ENCODE measurements at places on chromosomes 6 and 20.

DNA sequence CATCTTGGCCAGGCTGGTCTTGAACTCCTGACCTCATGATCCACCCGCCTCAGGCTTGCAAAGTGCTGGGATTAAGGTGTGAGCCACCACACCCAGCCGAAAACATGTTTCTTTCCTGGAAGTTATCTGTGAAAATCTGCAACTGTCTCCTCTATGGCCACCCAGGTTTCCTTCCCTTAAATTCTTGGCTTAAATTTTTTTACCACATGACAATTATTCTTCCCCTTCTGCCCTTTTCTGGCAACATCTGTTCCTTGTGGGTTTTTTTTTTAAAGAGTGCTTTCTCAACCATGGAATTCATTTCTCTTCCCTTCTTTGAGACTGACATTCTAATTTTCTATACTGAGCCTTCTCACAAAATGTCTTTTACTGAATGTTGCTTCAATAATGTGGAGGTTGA is 59.6 kb downstream of the DOK5 start:
- no peak for DNase-seq

GRCh38 chr20:32354592-32355416 is 3.3 kb upstream of the ASXL1 start:
- peak; percentile 20 for DNase-seq

GRCh38 chr6:128410584-128410983 is 109.8 kb downstream of the PTPRK start:
- DNase-seq, result no peak

DNA sequence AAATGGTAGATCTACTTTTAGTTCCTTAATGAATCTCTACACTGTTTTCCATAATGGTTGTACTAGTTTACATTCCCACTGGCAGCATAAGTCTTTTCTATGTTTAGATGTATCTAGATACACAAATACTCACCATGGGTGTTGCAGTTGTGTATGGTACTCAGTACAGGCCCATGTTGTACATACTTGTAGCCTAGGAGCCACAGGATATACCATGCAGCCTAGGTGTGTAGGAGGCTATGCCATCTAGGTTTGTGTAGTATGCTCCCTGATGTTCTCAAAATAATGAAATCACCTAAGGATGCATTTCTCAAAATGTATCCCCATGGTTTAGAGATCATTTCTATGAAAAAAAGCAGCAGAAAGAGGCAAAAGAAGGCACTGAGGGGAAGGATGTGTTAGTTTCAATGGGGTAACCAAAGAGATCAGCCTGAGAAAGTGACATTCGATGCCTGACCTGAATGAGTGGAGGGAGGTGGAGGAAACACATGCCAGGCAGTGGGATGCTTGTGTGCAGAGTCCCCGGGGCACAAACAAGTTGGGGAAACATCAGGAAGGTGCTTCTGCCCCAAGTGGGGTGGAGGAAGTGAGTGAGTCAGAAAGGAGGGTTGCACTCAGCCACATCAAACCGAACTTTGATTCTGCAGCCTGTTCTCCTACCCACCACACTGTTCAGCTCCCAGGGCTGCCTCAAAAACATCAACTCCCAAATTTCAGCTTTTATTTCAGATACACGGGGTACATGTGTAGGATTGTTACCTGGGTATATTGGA is 191.2 kb downstream of the ZNF217 start:
- DNase-seq, result no peak

DNA sequence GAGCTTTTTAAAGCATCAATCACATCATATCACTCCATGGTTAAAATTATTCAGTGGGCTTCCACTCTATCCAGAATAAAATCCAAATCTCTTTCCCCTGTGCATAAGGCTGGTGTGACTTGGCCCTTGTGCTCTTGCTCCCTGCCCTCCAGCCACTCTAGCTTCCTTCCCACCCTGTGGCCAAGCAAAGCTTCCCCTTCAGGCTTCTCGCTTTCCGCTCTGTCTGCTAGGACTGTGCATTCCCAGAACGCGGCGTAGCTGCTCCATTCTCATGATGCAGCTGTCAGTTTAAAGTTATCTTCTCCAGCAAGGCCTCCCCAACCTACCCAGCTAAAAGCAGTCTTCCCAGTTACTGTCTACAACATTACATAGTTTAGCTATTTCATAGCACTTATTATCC is 19.4 kb upstream of the KCNK16 start:
- DNase-seq, result no peak

GRCh38 chr20:53708129-53708968 is 114.7 kb upstream of the ZNF217 start:
- peak; percentile 26 for DNase-seq

DNA sequence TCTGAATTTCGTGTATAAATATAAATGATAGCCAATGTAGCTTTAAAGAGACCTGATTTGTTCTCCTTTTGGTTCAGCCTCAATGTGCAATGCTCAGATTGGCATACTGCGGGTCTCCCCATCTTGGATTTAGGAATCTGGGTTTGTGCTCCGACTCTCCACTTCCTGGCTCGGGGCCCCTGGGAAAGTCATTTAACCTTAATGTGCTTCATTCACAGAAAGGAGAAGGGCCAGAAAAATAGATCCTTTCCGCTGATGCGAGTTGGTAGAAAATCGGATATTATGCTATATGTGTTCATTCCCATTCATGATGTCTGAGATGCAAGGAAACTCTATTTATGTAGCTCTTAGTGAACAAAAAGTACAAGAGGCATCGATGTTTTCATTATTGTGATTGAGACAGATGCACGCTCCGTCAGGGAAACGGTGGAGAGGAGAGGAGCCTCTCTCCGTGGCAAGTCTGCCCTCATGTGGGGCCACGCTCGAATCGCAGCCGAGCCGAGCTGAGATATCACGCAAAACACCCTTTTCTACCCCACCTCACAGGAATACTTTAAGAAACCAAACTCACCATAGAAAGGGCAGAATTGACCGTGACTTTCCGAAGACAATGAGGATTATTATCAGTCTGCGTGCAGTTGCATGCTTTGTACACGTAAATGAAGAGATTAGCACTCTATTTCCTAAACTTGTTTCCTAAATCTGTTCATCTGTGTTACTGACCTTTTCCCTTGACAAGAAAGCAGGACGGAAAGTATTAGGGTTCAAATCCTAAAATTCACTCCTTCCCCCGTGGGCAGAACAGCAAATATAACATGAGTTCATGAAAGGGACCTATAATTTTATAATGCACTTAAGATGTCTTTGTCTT is 136.6 kb downstream of the COL9A1 start:
- DNase-seq, result no peak

DNA sequence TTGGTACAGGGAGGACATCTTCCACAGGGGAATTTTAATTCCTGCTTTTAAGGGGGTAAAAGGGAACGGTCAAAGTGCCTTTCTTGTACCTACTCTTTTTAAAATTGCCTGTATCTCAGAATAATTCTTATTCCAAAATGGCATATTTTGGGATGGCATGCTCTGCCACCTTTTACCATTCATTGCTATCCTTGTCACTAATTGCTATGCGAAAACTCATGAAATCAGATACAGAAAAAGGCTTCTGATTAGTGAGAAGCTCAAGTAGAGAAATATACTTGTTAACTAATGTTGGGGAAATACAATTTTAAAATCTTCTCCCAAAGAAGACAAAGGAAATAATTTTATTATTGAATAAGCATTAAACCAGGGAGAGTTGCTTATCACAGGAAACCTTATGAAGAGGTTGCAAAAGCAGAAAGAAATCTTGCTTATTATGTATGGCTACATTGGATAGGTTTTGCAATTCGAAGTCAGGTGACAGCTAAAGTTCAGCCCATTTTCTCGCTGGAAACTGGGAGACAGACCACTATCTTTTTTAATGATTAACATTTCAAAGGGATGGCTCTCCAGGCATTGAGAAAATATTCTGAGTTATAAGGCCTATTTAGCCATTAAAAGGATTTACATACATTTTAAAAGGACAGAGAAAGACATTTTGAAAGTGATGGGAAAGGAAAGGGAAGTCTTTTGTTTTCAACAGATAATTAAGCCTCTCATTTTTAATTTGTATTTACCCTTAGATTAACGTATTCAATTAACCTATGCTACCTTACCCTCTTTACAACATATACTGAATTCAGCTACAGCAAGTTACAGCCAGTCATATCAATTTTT is 110.3 kb upstream of the PRSS16 start:
- DNase-seq, result no peak

DNA sequence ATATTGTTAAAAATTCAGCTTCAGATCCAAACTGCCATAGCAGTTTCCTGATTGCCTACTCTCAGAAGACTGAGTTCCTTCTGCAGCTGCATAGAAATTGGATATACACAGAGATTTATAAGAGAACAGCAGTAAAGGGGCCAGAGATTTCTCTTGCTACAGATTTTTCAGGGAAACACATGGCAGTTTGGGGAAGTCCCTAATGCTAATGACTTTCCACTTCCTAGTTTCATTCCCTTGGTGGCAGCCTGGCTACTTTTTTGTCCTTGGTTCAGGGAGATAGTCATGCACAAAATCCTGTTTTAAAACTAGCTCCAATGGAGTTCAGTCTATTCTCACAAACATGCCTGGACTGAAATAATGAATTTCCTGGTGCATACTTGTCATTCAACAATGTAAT is 125.3 kb upstream of the PLCB4 start:
- DNase-seq, result no peak

GRCh38 chr6:2745246-2745645 is 5.5 kb downstream of the MYLK4 start:
- no peak for DNase-seq

DNA sequence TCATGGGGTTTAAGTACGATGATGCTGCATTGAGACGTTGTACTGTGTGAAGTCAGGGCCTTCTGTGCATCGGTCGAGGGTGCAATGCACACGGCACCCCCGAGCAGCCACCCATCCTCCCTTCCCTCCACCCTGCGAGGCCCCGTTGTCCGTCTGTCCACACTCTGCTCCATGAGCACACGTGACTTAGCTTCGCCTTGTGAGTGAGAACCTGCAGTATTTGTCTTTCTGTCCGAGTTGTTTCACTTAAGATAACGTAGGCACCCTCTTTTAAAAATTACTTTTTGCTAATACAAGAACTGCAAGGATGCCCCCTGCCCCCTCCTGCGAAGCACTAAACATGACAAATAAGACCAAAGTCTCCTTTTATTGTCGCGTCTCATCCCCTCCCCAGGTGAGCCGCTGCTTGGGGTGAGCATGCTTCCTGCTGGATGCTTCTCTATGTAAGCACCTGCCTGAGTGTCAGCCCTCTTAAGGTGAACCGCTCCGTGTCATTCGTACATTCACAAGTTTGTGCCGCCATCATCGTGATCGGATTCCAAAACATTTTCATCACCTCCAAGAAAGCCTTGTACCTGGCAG is 3.6 kb upstream of the RBBP8NL start:
- DNase-seq, result no peak

GRCh38 chr6:142568857-142569597 is 267.2 kb downstream of the ADGRG6 start:
- no peak for DNase-seq

DNA sequence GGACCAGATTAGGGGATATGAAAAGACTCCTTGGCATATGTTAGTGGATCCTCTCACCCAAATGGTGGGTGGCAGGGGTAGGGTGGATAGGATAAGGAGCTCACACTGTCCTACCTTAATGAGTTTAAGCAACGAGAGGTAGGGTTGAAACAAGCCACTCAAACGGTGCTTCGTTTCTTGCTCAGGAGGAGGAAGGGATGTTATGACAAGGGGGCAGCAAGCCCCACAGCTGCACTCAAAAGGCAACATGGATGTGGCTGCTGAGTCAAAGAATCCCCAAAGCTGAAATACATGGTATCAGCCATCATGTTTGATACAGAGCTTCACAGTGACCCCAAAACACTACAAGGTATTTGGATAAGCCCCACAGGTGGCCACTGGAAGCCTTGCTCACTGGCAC is 8.4 kb upstream of the IDH3B start:
- DNase-seq, result no peak

DNA sequence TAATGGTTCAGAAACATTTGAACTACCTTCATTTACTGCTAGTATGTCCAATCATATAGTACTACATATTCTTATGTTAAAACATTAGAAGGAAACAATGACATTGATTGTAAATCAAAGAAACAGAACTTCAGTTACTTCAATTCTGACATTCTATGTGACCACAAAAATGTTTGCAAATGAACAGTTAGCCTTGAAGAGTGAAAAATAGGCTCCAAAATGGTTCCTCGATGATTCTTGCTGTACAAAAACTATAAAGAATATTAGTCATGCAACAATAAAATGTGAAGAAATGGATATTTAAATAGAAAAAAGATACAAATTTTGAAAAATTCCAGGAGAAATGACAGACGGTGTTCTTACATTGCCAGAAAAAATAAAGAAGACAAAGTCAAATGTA is 686.9 kb downstream of the BCKDHB start:
- no peak for DNase-seq

- DNase-seq, result no peak
Measured at GRCh38 chr20:23289249-23289648, 61.3 kb upstream of the NXT1 start.

DNA sequence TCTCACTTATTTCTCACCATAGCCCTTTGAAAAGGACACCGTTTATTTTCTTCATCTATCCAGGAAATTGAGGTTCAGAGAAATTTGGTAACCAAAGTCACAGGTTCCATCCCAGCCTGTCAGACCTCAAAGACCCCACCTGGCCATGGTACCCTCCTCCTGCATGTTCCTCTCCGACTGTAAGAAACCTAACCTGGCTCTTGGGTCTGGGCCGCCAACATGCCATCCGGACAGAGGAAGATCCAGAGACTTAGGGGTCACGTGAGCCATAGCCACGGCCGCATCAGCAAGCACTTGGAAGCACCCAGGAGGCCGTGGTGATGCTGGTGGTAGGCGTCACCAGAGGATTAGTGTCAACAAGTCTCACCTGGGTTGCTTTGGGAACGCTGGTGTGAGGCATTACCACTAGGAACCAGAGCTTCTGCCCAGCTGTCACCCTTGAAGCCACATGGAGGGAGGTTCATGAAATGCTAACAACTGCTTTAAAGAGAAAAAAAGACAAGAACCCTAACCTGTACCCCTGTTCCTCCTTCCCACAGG is 177.1 kb downstream of the EYA2 start:
- no peak for DNase-seq
